Chondrocyte (in vitro differentiated cells): ENCODE measurements at places on chromosomes 3 and 15.

GRCh38 chr15:99010768-99011167 is 3.2 kb upstream of the PGPEP1L start:
- no peak for DNase-seq

- no peak for DNase-seq
Observed at GRCh38 chr15:100740138-100740537, 137.7 kb downstream of the ASB7 start.

DNA sequence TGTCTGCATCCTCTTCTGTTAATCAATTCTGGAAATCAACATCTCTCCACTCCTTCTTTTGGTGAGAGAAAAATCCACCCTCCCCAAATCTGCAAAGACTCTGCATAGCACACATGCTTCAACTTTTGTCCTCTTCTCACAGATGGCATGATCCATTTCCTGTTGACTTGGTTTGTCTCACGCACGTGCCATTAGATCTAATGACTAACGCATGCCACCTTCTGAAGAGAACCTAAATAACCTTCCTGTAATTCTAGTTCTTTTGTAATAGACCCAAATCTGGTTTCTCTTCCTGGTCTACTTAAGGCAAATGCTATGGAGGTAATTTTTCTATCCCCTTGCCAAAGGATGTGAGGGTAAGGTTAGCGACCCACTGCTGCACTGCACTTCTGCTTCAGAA is 51.0 kb upstream of the ATOSA start:
- no peak for DNase-seq

DNA sequence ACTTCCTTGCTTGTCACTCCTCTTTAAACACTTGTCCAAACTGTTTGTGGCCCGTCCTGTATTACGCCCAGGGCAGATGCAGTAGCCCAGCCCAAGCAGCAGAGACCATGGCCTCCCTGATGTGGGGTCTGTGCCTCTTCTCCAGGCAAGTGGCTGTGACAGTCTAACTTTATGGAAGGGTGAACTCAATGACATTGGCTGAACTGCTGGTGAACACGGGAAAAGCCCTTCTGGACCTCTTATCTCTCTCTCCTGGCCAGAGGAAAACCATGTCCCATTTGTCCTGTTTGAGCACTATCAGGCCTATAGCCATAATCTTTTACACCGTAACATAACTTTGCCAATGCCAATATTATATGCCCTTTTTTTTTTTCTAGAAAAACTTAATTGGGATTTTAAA is 67.6 kb downstream of the SMAD3 start:
- DNase-seq = no peak

DNA sequence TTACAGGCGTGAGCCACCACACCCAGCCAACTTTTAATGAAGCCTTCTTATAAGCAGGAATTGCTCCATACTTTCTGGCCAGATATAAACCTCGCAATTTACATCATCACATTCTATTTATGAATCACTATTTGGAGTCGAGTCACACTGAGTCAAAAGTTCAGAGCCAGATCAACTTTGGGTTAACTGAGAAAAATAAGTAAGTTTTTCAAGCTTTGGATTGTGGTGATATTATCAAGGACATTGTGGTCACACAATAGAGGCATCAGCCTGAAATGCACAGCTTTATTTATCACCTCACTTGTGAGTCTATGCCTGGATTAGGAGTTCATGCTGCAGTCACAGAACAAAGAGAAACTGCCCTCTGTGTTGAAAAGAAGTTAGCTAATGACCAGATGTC is 1163.5 kb downstream of the ROBO1 start:
- DNase-seq = no peak

DNA sequence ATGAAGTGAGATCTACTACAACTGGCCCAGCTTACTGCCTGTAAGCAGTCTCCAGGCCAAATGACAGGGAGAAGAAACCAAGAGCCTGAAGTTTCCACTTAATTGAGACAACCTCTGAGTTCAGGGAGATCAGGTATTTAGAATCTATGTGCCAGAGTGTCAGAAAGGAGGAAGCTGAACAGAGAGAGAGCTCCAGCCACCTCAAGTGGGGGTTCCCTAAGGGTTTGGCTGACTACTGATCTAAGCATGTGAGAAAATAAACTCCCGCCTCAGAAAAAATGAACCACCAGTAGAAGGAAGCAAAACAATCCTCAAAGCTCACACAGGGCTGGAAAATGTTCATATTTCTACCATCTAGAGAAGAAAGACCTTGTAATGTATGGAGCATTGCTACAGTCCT is 25.0 kb downstream of the ADAM10 start:
- DNase-seq = no peak

GRCh38 chr3:172649987-172650386 is 60.9 kb downstream of the NCEH1 start:
- DNase-seq = no peak

DNA sequence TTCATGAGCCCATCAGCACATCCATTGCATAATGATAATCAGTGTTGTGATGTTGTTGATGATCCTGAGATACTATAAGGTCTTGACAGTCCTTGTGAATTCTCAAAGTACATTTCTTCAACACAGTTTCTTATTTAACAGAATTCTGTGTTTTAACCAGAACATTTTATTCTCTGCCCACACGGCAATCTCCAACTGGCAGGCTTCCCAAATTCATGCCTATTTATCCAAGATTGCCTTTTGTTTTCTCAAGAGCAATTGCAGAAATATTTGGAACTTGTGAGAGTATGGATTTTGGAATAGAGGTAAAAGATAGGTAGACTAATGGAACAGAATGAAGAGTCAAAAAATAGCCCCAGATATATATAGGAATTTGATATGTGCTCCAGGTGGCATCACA is 116.0 kb downstream of the UACA start:
- no peak for DNase-seq

GRCh38 chr3:104604326-104605010 is 762.2 kb upstream of the ALCAM start:
- no peak for DNase-seq

DNA sequence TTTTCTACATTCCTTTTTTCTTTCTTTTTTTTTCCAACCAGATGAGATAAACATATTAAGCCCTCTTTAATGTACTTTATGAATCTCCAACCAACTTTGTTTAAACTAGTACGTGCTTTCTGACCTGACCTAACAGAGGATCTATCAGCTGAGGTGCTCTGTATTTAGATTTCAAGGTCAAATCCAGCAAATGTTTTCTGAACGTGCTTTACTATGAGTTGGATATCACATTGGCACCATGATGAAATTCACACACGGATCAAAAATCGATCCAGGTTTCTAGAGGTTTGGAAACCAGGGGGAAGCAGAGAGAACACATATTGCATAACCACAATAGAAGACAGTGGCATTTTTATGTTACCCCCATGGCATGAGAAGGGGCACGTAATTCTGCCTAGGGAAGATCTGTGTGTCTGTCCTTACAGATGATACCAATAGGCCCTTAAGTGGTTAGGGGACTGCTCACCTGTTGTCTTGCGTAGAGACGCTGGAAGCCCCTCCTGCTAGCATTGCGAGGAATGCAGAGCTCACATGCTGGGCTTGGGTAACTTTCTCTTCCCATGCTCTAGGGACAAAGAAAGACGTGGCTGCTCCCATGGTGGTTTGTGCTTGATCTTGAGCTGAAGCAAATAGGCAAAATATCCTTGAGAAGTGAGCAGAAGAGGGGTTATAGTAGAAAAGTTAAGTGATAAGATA is 59.3 kb upstream of the ABHD10 start:
- no peak for DNase-seq

DNA sequence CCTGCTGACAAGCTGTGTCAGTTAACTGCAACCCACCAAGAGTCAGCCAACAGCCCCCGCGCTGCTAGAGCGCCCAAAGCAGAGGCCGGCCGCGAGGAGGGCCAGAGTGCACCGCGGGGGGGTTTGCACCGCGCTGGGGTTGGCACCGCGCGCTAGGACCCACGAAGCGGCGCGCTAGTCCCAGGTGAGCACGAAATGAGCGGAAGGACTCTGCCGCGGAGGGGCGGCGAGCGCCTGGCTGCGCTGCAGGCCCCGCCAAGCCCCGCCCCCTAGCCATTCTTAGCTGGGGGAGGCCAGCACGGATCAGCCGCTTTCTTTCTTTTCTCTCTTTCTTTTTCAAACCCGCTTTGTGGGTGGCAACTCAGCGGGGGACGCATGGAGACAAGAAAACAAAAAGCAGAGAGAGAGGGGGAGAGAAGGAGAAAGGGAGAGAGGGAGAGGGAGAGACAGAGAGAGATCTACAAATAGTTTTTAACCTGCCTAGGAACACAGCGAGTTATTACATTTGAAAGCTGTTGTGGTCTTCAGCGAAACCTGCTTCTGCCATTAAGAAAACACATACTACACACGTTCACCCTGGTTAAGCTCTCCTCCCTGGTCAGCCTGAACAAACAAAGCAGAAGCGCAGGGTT is 6.9 kb upstream of the FOXB1 start:
- no peak for DNase-seq

DNA sequence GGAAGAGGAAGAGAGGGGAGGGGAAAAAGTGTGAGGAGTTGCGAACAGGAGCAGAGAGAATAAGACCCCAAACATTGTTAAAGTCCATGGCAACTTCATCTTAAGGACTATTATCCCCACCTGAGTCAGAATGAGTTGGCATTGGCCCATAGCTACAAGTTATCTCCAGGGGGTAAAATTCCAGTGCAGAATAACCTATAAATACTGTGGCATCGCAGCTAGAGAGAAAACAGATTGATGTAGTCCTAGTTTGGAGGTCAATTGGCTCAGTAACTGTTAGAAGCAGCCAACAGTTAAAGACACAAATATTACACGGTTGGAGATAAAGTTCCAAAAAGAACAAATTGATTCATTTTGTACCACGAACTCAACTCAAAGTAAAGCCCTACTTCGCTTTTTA is 313.9 kb upstream of the CCDC54 start:
- DNase-seq = no peak
